ENCODE measurements at places on chromosomes 13 and 19.

DNA sequence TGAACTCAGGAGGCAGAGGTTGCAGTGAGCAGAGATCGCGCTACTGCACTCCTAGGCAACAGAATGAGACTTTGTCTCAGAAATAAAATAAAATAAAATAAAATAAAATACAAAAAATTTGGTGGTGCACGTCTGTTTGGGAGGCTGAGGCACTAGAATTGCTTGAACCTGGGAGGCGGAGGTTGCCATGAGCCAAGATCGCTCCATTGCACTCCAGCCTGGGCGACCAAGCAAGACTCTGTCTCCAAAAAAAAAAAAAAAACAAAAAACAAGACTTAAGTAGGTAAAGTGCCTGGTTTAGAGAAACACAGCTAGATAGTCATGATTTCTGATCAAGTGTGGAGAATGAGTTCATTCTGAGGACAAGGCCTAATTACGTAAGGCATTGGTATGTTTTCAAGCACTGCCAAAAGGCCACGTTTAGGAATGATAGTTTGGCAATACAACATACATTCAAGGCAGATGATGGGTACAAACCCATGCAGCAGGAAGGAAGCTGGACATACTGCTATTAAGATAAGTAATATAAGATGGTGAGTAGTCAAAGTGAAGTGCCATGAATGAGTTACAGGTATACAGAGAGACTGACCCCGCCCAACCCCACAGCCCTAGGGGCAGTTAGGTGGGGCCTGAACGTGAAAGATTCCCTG is 4.8 kb upstream of the UCHL3 start:
- DNase-seq = no peak

DNA sequence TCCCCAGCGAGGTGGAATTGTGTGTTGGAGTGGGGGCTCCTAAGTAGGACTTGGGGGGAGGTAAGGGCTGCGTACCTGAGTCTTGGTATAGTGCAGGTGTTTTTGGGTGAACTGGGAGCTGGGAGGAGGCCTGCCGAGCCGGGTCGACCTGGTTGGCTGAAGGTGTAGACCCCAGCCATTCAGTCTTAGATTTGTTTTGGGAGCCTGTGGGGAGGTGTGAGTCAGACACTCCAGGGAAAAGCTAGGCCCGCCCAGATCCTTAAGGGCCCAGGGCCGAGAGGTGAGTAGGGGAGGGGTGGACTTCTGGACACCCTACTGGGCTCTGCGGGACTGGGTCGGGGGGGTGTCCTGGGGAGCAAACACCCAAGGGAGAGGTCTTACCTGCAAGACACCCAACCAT is 935 bp downstream of the CRB3 start:
- no peak for DNase-seq

GRCh38 chr19:16226184-16226591 is 28.5 kb downstream of the AP1M1 start:
- no peak for DNase-seq

- DNase-seq = no peak
Measured at GRCh38 chr19:5515737-5516136, 52.0 kb downstream of the TINCR start.

- no peak for DNase-seq
Measured at GRCh38 chr19:367561-367960, 23.0 kb upstream of the MIER2 start.

DNA sequence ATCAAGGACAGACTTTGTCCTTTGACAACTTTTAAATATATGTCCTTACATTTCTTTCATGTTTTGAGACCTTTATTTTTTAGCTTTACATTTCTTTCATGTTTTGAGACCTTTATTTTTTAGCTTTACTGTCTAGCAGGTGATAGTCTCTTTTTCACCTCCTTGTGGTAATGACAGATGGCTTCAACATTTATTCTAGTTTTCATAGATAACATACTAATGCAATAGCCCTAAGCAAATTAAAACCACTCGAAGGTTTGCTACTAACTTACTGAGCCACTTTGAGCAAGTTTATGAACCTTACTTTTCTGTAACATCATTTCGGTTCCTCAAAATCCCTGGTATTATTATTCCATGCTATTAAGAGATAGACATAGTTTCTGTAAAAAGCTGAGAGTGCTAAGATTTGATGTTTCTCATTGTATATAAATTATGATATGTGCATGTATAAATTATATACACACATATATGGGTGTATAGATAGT is 4.5 kb downstream of the DACH1 start:
- no peak for DNase-seq

GRCh38 chr13:91725646-91726045 is 327.2 kb downstream of the GPC5 start:
- DNase-seq = no peak

DNA sequence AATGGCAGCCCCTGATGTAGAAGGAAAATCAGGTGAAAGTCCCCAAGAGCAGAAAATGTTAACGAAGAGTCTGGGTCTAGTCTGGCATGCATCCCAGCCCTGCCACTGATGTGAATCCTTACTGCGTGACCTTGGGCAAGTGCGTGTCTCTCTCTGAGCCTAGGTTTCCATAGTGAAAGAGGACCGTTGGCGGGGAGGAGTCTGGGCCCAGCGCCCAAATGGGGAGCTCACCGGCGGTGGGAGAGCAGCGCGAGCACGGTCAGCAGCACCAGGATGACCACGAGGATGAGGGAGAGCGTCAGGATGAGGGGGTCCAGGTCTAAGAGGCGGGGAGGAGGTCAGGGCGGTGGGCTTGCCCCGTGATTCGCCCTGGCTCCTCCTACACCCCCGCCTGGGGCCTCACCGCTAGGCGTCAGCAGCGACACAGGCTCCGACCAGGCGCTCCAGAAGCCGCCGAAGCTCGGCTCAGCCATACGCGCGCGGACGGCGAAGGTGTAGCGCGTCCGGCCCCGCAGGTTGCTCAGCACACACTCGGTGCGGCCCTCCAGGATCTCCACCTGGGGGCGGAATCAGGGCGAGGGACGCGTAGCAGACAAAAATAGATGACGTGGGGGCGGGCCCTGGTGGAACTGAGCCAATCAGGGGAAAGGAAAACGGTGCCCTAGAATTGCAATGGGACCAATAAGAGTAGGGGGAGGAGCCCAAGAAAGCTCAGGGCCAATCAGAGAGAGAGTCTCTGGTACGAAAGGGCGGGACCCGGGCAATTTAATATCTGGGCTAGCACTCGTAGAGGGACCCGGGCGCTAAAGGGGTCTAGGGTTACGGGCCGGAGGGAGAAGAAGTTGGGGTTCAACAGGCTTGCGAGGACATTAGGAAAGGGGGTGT is 3.2 kb downstream of the EPOR start:
- peak; percentile 90 for DNase-seq

- no peak for DNase-seq
Measured at GRCh38 chr19:38879400-38879751, 1.3 kb upstream of the RINL start.

- peak; percentile 40 for DNase-seq
Measured at GRCh38 chr13:38758277-38758676, 71.4 kb downstream of the FREM2 start.

DNA sequence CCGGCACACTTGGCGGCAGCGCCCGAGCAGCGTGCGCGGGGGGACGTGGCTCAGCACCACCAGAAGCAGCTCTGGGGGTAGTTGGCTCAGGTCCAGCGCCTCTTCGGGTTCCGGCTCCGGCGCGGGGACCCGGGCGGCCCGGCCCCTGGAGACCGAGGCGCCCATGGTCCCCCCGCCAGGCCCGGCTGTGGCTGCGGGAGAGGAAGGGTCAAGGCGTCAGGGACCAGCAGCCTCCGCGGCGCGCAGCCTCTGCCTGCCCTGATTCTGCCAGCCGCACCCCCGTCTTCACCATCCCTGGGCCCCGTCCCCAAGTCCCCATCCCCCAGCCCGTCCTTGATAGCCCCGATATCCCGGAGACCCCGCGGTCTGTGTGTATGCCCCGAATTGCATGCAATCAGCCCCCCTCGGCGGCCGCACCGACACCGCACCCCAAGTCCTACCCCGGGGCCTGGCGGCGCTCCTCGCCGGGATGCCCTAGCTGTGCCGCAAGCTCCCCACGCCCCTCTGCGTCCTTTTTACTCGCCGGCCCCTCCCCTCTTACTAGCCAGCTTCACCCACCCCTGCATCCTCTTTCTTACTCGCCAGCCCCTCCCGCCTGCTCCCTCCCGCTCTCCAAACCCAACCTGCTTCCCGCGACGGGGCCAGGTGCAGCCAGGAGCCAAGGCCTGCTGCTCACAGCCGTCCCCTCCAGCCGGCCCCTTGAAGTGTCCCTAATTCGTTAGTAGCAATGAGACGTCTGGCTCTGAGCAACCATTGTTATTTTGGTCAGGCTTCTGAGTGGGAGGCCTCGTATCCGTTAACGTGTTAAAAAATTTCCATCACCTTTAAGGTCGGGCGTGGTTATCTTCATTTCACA is at the start of gene FBXO27:
Gene FBXO27, minus strand, starts transcription at position 487 of the 856 bp plus-strand sequence. Its CDS starts 322 bp downstream, at position 165.
- DNase-seq = no peak

DNA sequence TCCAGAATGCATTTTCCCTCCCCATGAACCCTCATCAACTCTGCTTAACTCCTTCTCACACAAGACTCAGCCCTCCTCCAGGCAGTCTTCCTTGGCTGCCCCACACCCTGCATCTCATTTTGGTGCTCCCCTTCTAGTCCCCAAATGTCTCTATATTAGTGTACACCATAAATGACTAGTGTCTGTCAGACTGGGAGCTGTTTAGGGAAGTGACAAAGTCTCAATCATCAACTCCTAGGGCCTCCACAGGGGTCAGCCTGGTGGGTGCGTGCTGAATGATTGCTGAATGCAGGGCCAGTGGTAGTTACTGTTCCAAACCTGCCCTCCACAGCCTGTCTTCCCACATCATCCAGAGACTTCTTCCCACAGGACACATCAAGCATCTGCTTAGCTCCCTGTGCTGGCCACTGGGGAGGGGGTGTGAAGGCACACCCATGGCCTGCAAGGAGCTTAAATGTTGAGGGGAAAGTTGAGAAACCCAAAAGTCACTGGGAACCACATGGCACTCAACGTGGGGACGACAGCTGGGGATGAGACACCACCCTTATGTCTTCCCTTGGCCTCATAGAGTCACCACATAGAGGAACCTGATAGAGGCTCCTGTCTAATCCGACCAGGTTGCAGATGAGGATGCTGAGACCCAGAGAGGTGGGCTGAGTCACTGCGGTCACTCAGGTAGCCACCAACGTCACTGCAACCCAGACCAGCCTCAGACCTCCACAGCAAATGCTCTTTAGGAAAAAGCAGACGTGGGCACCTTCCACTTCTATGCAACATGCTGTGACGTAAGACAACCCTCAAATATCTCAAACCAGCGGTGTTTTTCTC is 79.3 kb upstream of the TM9SF2 start:
- DNase-seq = no peak

GRCh38 chr13:52012512-52012836 is 276 bp downstream of the ALG11 start:
- no peak for DNase-seq

DNA sequence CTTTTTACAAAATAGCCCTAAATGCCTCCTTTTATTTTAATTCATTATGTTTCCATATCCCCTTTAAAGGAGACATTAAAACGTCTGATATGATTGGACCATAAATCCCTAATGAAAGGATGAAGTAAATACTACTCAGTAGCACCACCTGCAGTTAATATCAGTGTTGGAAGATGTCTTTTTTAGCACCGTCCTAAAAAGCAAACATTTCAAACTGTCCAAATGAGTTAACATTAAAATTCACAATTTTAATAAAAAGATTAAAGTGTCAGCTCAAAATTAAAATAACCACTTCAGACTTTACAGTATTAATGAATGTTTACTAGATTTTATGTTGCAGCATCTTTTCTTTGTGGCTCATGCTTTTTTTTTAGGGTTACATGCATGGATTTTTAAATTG is 12.3 kb downstream of the ZNF507 start:
- DNase-seq = no peak

DNA sequence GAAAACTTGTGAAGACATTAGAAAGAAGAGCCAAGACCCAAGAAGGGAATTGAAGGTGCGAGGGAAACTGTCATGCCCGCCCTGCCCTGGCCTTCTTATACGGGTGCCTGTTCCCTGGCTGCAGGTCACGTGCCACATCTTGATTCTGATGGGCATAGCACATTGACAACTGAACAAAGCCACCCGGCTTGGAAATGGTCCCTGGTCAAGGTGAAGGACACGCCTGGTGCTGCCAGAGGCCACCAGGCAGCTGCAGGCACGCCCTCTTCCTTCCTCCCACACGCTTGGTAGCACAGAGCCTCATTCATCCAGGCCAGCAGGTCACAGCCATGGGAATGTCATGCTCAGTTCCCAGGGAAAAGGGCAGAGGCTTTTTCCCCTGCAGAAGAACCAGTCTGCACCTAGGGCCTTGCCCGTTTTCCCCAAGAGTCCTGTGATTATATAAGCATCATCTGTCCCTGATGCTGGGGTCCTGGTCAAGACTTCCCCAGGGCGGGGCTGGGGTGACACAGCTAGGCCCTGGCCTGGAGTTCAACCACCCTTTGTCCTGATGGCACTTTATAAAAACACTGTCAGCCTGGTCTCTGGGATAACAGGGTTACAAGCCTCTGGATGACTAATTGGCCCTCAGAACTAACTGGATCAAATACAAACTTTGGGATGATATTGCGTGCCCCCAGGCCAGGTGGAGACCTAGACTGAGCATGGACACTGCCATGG is 56.0 kb downstream of the CDADC1 start:
- DNase-seq = no peak

GRCh38 chr13:112141643-112142400 is 74.9 kb downstream of the SOX1 start:
- no peak for DNase-seq

GRCh38 chr19:35723671-35724070 is 5.9 kb downstream of the KMT2B start:
- DNase-seq = no peak

DNA sequence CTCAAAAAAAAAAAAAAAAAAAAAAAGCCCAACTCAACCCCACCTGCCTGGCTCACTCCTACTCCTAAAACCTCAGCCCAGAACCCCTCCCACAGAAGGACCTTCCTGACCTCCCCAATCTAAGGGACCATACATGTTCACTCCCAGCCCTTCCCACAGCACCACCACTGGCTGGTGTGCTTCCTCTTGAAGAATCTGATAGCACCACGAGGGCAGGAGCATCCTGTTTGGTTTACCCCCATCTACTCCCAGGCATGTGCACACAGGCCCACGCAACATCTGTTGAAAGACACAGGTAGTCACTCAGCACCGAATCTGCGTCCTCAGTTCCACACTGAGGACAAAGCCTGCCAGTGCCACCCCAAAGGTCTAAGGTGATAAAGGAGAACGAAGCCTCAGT is 8.2 kb downstream of the LATS2 start:
- DNase-seq = no peak

GRCh38 chr19:28915737-28916460 is 297.1 kb downstream of the UQCRFS1 start:
- DNase-seq = no peak

DNA sequence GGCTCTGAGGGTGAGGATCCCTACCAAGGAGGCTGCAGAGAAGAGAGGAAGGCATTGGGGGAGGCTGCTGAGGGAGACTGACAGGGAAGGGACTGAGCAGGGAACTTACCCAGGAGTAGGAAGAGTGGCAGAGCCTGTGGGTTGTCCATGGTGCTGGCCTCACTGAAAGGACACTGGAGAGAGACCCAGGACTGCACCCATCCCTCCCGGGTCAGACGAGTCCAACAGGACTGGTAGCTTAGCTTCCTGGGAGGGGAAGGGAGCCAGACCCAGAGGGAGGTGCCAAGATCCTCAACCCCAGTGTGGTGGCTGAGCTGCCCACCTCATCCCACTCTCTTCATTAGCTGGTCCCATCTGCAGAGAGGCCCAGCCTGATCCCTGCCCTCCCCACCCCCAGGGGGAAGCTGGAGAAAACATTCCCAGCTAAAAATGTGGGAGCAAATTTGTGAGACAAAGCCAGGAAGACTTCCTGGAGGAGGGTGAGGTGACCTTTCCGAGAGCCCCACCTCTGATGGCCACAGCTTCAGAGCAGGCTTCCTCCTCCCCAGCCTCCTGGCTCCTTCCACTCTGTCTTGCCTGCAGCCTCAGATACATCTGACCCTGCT is at the start of gene VSIG10L:
Gene VSIG10L, minus strand, starts transcription at position 164 of the 605 bp plus-strand sequence. Its CDS starts 15 bp downstream, at position 149.
- DNase-seq = no peak
